Fibroblast of skin of scalp (primary cell): ENCODE measurements at places on chromosomes 1 and 21.

- DNase-seq = no peak
These were observed 318.4 kb downstream of the AJAP1 start for GRCh38 chr1:4972761-4973320.

DNA sequence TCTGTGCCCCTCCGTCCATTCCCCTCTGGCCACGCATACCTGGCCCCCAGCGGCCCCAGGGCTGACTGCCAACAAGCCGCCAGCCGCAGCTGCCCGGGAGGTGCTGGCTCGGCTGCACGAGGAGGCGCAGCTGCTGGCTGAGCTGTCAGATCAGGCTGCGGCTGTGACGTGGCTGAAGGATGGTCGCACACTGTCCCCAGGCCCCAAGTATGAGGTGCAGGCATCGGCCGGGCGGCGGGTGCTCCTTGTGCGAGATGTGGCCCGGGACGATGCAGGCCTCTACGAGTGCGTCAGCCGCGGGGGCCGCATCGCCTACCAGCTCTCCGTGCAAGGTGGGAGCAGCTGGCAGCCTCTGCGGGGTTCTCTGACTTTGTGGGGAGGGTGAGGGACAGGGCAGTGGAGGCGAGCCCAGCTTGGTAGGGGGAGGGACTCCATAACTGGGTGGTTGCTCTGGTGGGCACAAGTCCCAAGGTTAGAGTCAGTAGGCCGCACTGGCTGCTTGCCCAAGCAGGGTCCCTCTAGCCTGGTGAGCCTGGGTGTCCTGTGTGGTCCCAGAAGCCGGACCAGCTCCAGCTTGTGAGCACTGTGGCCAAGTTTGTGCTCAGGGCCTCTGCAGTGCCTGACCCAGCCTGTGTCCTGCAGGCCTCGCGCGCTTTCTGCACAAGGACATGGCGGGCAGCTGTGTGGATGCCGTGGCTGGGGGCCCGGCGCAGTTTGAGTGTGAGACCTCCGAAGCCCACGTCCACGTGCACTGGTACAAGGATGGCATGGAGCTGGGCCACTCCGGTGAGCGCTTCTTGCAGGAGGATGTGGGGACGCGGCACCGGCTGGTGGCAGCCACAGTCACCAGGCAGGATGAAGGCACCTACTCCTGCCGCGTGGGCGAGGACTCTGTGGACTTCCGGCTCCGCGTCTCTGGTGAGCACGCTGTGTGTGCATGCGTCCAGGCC is 8.8 kb downstream of the OBSCN start:
- DNase-seq = no peak

- DNase-seq = no peak
These were observed 42.6 kb downstream of the RSPH1 start for GRCh38 chr21:42453224-42453985.

- DNase-seq = no peak
These were observed 47.5 kb upstream of the CTPS1 start for GRCh38 chr1:40932006-40932405.

- no peak for DNase-seq
These were observed 34.1 kb upstream of the SCCPDH start for GRCh38 chr1:246690100-246690499.

- DNase-seq = no peak
These were observed 19.4 kb downstream of the PTPRF start for GRCh38 chr1:43549921-43550597.

DNA sequence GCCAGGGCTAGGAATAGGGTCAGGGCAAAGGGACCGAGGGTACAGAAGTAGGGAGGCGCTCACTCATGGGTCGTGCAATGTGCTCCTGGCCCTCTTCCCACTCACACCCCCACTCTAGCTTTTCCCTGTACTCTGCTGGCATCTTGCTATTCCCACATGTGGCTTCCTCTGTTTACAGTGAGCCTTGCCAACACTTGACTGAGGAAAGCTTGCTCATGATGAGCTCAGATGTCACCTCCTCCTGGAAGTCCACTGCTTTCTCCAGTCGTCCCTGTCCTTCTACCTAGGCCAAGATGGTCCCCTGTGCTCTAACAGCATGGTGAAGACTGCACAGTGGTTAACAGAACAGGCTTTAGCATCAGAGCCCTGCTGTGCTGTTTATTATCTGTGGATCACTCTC is 8.0 kb upstream of the RIMS3 start:
- DNase-seq = no peak

GRCh38 chr1:219945795-219946194 is 17.4 kb upstream of the SLC30A10 start:
- DNase-seq = no peak

DNA sequence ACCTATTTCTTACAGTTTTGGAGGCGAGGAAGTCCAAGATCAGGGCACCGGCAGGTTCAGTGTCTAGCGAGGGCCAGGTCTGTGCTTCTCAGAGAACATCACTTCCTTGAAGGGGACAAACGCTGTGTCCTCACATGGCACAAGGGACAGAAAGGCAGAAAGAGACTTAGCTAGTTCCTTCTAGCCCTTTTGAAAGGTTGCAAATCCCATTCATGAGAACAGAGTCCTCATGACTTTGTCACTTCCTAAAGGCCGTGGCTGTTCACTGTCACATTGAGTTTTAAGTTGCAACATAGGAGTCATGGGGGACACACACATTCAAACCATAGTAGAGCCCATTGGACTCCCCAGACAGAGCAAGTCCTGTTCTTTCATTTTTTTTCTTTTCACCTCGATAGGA is 27.4 kb downstream of the PER3 start:
- no peak for DNase-seq
